Stimulated activated naive CD4-positive, alpha-beta T cell treated with Interleukin-2 at 50 U/mL for 16 hours (primary cell): ENCODE measurements at places on chromosomes 12 and 14.

GRCh38 chr12:103028881-103029639, 71.6 kb downstream of the ASCL1 start:
- DNase-seq, result no peak

DNA sequence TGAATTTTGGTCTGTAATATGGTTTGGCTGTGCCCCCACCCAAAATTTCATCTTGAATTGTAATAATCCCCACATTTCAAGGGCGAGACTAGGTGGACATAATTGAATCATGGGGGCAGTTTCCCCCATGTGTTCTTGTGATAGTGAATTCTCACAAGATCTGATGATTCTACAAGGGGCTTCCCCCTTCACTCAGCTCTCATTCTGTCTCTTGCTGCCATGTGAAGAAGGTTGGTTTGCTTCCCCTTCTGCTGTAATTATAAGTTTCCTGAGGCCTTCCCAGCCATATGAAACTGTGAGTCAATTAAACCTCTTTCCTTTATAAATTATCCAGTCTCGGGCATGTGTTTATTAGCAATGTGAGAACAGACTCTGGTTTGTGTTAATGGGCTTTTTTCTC, 5.9 kb downstream of the LRRC9 start:
- no peak for DNase-seq

- no peak for DNase-seq
Measured at GRCh38 chr14:101177301-101177971, 273.9 kb upstream of the RTL1 start.

- DNase-seq, result no peak
Measured at GRCh38 chr12:106429636-106430035, 72.1 kb downstream of the POLR3B start.

- DNase-seq, result no peak
Measured at GRCh38 chr14:20848316-20848954, 42.8 kb upstream of the RNASE3 start.

GRCh38 chr14:20489093-20489994, 16.0 kb upstream of the RNASE10 start:
- DNase-seq, result no peak

- peak; percentile 10 for DNase-seq
Measured at GRCh38 chr12:101939856-101940265, 62.5 kb downstream of the DRAM1 start.

DNA sequence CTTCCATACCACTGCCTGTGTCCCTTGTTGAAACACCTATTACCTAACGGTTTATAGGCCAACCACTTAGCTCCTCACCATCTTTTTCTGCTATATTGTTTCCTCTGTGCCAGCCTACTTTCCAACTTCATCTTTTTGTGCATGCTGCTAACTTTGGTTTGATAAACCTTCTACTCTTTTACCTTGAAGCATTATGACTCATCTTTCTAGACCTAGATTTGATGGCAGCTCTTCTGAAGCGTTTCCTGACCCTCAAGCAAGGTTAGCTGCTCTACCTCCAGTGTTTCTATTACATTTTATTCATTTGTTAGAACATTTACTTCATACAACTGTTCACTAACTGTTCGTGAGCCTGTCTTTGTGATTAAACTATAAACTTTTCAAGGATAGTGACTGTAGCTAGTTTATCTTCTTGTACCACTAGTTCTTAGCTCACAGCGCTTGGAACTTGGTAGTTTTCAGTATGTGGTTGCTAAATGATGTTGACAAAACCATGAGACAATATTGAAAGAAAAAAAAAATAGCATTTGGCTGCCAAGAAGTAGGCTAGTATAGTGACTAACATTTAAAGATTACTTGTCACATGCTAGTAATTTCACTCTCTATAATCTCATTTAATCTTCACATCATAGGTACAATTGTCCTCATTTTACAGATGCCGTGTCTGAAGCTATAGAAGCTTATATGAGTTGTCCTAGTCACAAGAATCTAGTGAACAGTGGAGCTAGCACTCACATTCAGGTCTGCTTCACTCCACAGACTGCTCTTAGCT, 79.5 kb downstream of the APAF1 start:
- DNase-seq, result no peak

DNA sequence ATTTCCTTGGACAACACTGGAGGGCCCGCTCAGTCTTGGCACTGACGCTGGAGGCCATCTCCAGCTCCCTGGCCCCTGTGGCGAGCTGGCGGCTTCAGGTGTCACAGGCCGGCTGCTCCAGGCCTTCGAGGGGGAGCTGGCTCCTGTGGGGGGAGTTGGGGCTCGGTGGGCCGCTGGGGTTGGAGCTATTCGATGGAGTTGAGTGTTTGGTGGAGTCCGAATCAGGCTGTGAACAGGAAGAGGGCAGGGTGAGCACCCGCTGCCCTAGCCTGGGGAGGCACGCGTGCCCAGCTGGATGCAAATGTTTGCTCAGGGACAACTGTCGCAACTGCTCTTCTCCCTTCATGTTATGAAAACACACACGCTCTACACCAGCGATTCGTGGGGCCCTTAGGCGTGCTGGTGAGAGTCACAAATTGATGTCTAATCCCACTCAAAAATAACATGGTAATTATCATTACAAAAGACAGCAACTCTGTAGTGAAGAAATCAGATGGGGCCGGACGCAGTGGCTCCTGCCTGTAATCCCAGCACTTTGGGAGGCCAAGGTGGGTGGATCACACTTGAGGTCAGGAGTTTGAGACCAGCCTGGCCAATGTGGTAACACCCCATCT, 11.3 kb downstream of the AMN start:
- no peak for DNase-seq

GRCh38 chr12:88241862-88242570, 99.9 kb downstream of the TMTC3 start:
- DNase-seq, result no peak

DNA sequence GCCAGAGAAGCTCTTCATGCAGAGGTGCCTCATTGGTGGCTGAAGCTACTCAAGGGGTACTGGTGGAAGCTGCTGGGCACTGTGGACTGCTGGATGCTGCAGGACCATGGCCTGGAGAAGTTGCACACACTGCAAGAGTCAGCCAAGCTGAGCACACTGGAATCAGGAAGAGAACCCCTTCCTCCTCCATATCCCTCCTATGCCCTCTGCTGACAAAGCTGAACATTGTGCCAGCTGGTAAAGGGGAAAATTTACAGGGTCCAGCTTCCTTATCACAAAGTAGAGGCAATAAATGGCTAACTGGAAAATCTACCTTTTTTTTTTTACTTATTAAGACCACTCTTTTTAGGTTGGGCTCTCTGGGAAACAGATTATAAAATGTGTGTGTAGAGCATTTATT, 6.5 kb downstream of the CCDC175 start:
- no peak for DNase-seq
